ENCODE measurements at places on chromosomes 12 and 14. TPM values are rescaled to one million over a fixed set of nuclear protein-coding genes. Genes with fewer than 3 reads are reported as not detected.

The EPYC gene
- total RNA-seq, result not detected

The ABHD4 gene
- total RNA-seq, result 20.6 TPM

- DNase-seq, result peak; percentile 83
Observed at GRCh38 chr14:104116756-104117340, 21.5 kb upstream of the KIF26A start.

The RERG gene
- 3.6 TPM for total RNA-seq

- DNase-seq, result no peak
Observed at GRCh38 chr12:10331642-10332239, 24.1 kb downstream of the KLRD1 start.

DNA sequence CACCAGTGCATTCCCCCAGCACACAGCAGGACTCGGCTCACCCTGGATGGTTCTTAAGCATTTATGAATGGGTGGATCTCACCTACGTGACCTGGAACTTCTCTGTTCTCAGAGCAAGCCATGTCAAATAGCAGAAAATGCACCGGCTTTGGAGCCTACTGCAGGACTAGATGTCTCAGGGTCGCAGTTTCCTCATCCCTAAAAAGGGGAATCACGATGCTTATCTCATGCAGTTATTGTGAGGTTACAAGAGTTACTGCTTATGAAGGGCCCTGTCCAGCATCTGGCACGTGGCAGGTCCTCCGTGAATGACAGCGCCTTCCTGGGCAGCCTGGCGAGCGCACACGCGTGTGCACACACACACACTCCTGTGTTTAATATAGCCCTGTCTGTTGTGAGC is 128.5 kb downstream of the ETV6 start:
- DNase-seq, result no peak

The ZDHHC22 gene
- not detected for total RNA-seq

DNA sequence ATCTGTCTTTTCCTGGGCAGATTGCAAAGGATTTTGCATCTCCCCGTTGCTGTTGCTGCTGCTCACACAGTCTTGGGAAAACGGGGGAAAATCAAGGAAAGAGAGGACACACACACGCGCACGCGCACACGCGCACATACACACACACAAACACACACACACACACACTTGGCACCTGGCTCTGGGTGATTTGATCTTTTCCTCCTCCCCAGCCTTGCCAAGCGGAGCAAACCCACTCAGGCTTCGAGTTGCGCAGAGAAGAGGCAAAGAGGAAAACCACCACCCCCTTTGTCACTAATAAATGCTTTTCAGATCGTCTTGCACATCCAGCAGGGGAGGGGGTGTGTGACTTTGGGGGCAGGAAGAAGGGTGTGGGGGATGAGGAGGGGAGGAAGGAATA is 965 bp upstream of the NOS1 start:
- DNase-seq, result no peak

DNA sequence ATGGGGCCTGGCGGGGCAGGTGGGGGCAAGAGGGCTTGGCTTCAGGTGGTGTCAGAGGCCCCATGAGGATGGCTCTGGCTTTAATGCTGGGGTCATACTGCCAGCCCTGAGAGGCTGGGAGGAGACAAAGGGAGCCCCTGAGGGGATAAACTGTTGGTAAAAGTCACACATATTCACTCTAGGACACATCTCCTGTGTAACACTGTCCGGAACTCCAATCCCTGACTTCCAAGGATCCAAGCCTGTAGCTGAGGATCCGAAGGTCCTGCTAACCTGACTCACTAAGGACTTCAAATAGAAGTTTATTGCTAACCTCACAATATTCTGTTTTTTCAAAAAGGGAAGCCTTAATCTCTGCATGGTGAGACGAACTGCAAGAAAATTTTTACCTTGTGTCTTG is 39.2 kb upstream of the GPR68 start:
- DNase-seq, result no peak

DNA sequence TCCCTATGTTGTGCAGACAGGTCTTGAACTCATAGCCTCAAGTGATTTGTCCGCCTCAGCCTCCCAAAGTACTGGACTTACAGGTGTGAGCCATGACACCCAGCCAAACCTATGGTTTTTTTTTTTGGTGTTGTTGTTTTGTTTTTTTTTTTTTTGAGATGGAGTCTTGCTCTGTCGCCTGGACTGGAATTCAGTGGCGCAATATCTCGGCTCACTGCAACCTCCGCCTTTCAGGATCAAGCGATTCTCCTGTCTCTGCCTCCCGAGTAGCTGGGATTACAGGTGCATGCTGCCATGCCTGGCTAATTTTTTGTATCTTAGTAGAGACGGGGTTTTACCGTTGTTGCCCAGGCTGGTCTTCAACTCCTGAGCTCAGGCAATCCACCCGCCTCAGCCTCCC is 11.3 kb upstream of the RCOR1 start:
- DNase-seq, result no peak

DNA sequence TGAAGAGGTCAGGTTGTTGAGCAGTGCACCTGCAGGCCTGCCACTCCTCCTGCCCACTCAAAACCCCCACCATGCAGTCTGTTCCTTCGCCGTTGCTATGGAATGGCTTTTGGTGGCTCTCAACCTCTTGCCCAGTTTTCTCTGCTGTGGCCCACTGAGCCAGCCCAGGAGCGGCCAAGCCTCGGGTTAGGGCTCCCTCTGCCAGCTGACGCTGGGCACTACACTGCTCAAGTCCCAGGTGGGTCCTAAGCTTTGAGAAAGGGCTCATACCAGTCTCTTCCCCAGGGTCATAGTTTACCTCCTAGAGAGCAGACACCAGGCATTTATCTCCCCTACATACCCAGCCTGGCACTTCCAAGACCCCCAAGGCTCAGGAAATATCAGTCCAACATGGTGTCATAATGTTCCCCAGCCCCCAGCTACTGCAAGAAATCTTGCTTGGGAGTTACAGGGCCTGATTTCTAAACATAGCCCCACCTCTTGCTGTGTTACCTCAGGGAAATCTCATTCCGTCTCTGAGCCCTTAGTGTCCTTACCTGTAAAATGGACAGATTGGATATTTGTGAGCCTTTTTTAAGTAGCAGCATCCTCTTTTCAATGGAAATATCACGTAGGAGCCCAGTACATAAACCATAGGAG is 59.4 kb downstream of the TSPAN11 start:
- peak; percentile 23 for DNase-seq

DNA sequence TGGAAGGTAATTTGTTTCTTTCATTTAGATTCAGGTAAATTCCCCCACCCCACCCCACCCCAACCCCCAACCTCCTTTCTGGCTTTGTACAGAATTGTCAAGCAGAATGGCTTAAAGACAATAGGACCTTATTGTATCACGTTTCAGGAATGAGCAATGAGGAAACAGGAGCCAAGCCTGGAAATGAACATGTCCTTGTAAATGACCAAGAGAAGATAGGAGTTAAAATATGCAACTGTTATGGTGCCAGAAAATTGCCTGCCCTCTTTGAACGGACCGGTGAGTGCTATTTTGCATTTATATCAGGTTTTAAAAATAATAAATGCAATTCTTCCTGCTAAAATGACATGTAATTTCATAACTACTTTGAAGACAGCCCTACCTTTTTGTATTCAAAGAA is 141.6 kb upstream of the PELI2 start:
- peak; percentile 26 for DNase-seq

DNA sequence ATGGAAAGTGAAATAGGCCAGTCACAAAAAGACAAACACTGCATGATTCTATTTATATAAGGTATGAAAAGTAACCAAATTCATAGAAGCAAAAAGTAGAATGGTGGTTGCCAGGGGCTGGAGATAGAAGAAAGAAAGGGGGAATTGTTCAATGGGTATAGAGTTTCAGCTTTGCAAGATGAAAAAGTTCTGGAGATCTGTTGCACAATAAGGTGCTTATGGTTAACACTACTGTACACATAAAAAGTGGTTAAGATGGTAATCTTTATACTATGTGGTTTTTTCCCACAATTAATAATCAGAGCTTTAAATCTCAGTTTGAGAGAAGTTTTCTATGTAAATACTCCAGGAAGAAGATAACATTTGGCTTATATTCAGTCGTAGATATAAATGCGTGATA is 73.4 kb downstream of the SLC38A4 start:
- DNase-seq, result no peak

GRCh38 chr14:55450987-55451386 is 10.6 kb upstream of the TBPL2 start:
- no peak for DNase-seq

The NRL gene
- not detected for total RNA-seq

DNA sequence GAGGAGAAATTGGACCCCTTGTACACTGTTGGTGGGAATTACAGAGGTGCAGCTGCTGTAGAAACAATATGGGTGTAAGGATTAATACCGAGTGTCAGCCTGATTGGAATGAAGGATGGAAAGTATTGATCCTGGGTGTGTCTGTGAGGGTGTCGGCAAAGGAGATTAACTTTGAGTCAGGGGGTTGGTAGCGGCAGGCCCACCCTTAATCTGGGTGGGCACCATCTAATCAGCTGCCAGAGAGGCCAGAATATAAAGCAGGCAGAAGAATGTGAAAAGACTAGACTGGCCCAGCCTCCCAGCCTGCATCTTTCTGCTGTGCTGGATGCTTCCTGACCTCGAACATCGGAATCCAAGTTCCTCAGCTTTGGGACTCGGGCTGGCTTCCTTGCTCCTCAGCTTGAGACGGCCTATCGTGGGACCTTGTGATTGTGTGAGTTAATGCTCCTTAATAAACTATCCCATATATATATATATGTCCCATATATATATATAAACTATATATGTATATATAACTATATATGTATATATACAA is 38.4 kb upstream of the PPP2R5C start:
- no peak for DNase-seq

DNA sequence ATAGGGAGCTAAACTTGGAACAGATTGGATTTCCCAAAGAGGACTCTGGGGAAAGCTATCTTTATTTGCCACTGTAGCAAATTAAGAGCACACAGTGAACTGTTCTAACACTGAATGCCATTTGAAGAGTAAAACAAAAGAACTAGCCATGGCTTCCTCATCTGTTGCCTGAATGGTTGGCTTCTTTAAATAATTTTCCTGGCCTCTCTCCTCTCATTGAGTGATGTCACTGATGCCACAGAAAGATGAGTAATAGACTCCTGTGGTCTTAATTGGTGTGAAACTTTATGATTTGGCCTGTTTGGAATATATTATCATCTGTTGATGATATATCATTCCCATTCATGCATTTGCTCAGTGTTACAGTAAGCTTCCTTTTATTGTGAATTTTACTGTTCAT is 42.5 kb downstream of the WDR20 start:
- DNase-seq, result no peak

The SRRM4 gene
- 0.14 TPM for total RNA-seq

DNA sequence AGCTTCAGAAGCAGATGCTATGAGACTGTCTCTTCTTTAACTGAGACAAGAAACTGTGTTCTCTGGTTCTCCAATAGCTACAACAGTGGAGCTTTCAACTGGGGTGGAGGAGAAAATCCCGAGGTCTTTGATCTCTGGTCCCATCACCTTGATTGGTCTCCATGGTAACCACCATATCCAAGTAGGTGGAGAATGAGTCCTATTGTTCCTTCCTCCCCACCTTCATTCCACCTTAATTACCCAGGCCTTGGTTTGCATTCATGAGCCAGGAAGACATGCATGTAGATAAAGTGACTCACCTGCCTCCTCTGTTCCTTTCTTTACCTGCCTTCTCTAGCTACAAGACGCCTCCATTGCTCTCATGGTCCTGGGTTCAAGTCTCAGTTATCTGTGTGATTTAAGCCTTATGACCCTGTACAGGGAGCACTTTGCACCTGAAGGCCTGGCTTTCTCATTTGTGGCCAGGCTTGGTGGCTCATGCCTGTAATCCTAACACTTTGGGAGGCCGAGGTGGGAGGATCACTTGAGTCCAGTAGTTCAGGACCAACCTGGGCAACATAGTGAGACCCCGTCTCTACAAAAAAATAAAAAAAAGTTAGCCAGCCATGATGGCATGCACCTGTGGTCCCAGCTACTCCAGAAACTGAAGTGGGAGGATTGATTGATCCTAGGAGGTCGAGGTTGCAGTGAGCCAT is 157.7 kb upstream of the TBX3 start:
- DNase-seq, result no peak

GRCh38 chr12:52531566-52532300 is 11.5 kb upstream of the KRT5 start:
- DNase-seq, result peak; percentile 16

- DNase-seq, result no peak
Observed at GRCh38 chr14:92866181-92866752, 56.7 kb upstream of the CHGA start.

- no peak for DNase-seq
Observed at GRCh38 chr14:67698179-67698578, 2.6 kb upstream of the RDH11 start.

All from transverse colon (tissue), 4 donors.